ENCODE measurements at places on chromosomes 13 and 19.

DNA sequence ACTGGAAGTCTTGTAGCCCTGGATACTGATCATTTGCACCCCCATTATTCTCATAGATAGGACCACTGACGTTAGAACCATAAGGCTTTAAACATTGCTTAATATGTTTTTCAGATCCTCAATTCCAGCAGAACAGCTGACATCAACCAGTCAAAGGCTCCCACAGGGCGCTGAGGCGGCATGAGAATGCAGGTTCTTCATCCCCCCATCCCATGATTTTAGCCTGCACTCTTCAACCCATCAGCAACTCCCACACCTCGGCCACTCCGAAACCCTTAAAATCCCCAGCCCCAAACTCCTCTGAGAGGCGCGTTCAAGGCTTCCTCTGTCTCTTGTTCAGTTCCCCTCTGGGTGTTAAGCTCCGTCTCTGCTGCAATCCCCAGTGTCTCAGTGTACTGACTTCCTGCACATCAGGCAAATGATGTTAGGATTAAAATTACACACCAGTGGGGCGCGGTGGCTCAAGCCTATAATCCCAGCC lies 24.3 kb upstream of the LAMP1 start:
- no peak overlapping the region for H3K27ac ChIP-seq
- DNase-seq, result no peak
- no peaks in the 10 kb centered on the region for H3K27me3 ChIP-seq
- no peaks in the 10 kb centered on the region for H3K36me3 ChIP-seq
- H3K4me1 ChIP-seq, result no peaks in the 10 kb centered on the region

DNA sequence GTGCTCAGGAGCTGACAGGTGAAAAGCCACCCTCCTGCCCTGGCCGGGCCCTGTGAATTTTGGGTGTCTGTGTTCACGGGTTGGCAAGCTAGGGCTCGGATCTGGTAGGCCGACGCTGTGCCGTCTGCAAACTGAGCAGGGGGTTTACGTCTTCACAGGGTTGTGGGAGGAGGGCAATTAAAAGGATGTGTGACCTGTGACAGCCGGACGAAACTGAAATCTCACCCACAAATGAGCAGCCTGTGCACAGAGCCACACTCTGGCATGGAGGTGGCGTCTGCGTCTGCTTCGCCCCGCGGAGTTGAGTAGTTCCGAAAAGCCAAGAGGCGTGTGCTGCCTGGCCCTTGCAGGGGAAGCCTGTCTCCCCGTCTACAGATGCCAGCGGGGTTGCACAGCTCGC lies 117.3 kb downstream of the KDM4B start:
- H3K36me3 ChIP-seq, result no peaks in the 10 kb centered on the region
- no peak overlapping the region for H3K4me3 ChIP-seq
- H3K27ac ChIP-seq, result no peak overlapping the region
- H3K27me3 ChIP-seq, result no peaks in the 10 kb centered on the region
- H3K4me1 ChIP-seq, result no peaks in the 10 kb centered on the region

- no peaks in the 10 kb centered on the region for H3K4me1 ChIP-seq
- H3K4me3 ChIP-seq, result no peak overlapping the region
- no peaks in the 10 kb centered on the region for H3K27me3 ChIP-seq
- no peaks in the 10 kb centered on the region for H3K36me3 ChIP-seq
- no peak overlapping the region for H3K27ac ChIP-seq
Observed at GRCh38 chr19:35223862-35224505, 4.6 kb downstream of the FAM187B start.

DNA sequence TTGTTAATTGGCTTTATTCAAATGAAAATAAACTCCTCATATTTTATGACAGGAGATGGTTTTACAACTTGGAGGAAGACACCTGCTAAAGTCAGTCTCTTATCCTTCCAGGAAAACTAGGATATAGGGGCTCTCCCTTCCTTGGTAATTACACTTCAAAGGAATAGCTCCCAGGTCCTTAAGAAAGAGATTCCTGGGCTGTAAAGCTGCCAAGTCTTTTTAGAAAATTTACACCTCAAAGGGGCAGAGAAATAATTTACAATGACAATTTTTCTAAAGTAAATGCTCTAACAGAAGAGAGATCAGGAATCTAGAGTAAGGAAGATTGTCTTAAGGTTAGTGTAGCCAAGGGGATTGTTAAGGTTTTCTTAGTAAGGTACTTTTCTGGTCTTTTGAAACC lies 1359.0 kb downstream of the OLFM4 start:
- no peaks in the 10 kb centered on the region for H3K4me1 ChIP-seq
- H3K27ac ChIP-seq, result no peak overlapping the region
- H3K4me3 ChIP-seq, result no peak overlapping the region
- no peak for DNase-seq

GRCh38 chr13:56317841-56318240 lies 822.9 kb upstream of the PRR20A start:
- H3K36me3 ChIP-seq, result no peaks in the 10 kb centered on the region
- no peak overlapping the region for H3K4me3 ChIP-seq
- no peak for DNase-seq
- H3K4me1 ChIP-seq, result no peaks in the 10 kb centered on the region

DNA sequence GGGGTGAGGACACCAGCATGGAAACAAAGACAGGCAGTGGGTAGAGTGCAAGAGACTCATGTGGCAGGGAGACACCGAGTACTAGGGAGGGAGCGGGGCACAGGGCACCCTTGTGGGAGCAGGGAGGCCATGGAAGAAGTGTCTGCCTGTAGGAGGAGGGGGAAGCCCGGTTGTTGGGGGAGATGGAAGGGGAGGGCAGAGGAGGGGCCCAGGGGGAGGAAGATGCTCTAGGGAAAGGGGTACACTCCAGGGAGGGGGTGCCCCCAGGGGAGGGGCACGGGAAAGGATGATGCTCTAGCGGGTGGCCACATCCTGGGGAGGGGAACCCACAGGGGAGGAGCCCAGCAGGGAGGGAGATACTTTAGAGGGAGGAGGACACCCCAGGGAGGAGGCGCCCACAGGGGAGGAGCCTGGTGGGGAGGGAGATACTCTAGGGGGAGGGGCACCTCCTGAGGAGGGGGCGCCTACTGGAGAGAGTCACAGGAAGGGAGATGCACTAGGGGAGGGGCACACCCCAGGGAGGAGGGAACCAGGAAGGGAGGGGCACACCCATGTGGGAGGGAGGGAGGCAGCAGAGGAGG lies 24.9 kb downstream of the CPAMD8 start:
- no peak overlapping the region for H3K4me3 ChIP-seq
- no peaks in the 10 kb centered on the region for H3K36me3 ChIP-seq
- no peak for DNase-seq
- no peaks in the 10 kb centered on the region for H3K4me1 ChIP-seq
- H3K27me3 ChIP-seq, result peaks cover 50% of the 10 kb centered on the region

DNA sequence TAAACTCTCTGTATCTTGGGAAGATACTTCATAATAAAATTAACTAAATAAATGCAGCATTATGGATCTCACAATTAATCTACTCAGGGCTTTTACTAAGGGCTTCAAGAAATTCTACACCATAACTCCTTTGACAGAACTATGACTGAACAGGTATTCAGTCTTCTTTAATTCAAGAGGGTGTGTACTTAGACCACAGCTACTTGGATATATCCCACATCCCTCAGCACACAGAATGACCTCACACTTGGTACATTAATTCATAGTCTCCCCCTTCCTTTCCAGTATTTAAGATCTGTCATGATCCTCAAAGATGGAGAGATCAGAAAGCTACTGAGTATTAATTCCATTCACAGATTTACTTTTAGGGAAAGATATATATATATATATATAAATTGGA lies 11.6 kb downstream of the DIAPH3 start:
- H3K27ac ChIP-seq, result no peak overlapping the region
- no peaks in the 10 kb centered on the region for H3K36me3 ChIP-seq
- no peaks in the 10 kb centered on the region for H3K4me1 ChIP-seq
- no peak overlapping the region for H3K4me3 ChIP-seq
- H3K27me3 ChIP-seq, result no peaks in the 10 kb centered on the region

DNA sequence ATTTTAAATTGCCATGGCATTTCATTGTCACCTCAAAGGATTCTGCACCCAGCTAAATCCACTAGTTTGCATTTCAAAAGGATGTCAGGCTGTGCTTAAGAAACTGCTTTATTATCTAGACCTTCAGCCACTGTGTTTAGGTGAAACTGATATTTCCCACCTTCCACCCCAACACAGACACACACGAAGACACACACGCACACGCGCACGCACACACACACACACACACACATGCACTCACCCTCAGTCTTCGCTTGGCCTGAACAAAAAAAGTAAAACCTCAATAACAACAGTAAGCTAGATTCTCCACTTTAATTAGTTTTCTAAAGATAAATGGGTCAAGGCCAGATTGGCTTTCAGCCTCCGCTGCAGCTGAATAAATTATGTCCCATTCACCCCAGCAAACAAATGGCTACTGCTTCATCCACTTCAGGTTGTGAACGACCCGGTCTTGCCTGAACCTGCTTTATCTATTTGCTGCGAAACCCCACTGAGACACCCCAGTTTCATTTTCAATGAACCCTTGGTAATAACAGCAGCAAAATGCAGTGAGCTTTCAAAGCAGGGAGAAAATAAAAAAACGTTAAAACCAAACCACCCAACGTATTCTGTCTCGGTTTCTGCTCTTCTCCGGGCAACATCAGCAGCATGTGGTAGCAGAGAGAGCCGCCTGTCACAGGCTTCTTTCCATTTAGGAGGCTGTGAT lies 166.8 kb downstream of the DCT start:
- no peaks in the 10 kb centered on the region for H3K36me3 ChIP-seq
- DNase-seq, result peak; percentile 84
- 0 out of 2 replicates have a peak overlapping the region, but pooled peaks have one; percentile 10 for H3K4me3 ChIP-seq
- H3K27me3 ChIP-seq, result no peaks in the 10 kb centered on the region
